HuH-7.5 (cell line): ENCODE measurements at places on chromosomes 3 and 15.

DNA sequence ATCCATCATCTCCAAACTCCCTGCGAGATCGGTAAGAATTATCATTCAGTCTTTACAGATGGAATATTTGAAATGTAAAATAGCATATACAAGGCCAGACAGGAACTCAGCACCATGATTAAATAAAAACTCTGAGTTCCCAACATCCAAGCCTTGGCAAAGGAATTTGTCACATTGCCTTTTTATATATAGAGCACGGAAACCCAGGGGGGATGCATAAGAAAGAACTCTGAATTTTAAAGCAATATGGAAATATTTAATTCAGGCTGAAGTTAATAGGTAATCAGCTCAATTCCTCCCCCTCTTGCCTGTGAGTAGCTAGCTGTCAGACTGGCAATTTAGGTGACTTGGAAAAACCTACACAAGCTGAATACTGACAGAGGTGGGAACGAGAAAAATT lies 217.9 kb upstream of the KCNMB2 start:
- DNase-seq, result no peak

DNA sequence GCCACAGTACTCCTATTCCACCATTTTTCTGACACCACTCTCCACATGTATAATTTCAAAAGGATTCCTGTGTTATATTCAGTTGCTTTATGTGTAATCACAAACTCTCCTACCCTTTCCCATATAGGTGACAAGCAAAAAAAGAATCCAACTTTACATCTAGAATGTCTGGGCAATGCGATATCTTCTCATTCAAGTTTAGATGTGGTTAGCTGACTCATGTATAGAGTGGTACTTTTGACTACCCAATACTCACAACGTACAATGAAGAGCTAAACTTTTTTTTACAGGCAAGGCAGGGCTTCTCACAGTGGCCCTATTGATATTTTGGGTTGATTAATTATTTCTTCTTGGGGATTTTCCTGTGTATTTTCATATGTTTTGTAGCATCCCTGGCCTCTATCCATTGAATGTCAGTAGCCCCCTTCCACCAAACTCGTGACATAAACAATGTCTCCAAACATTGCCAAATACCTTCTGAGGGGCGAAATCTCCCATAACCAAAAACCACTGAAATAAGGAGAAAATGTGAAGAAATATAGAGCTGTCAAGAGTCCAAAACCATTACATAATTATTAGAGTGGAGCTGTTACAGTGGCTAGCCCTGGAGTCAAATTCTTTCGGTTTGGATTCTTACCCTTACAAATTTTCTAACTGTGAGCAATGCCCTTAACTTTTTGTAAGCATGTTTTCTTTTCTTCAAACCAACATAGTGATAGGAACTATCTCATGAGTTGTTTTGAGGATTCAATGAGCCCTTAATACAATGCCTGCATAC lies 342.6 kb downstream of the NSUN3 start:
- DNase-seq, result no peak

DNA sequence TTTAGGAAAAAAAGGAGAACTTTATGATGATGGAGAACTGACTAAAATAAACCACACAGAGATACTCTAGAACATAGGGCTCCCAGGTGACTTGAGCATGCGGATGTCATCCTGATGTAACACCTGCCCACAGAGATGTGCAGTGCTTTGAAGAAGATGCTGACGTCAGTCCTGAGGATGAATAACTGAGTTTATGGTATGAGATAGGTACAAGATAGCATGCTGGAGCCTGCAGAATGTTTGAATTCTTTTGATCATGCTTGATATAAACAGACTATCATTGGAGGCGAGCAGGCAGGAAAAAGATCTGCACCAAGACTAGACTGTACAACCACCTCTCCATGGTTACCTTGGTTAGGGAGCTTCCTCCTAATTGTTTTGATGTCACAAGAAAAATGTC lies 12.4 kb downstream of the CCR4 start:
- no peak for DNase-seq

DNA sequence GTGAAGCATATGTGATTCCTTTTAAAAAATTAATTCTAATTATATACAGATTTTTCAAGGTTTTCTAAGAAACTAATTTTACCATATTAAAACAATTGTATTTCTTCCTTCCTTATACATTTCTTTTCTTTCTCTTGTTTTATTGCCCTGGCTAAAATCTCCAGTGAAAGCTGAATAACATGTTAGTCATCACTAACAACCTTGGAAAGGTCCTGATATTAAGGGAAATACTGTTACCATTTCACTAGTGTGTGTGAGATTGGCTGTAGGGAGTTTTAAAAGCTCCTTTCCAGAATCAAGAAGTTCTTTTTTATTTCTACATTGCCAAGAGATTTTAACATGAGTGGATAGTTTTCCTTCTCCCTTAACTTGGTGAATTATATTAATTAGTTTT lies 229.7 kb upstream of the EIF1B start:
- DNase-seq, result no peak

GRCh38 chr3:150090006-150090405 lies 119.3 kb upstream of the PFN2 start:
- no peak for DNase-seq

GRCh38 chr3:31176045-31176444 lies 281.6 kb upstream of the GADL1 start:
- DNase-seq, result no peak

GRCh38 chr3:124044956-124045355 lies 53.0 kb upstream of the ROPN1 start:
- no peak for DNase-seq

DNA sequence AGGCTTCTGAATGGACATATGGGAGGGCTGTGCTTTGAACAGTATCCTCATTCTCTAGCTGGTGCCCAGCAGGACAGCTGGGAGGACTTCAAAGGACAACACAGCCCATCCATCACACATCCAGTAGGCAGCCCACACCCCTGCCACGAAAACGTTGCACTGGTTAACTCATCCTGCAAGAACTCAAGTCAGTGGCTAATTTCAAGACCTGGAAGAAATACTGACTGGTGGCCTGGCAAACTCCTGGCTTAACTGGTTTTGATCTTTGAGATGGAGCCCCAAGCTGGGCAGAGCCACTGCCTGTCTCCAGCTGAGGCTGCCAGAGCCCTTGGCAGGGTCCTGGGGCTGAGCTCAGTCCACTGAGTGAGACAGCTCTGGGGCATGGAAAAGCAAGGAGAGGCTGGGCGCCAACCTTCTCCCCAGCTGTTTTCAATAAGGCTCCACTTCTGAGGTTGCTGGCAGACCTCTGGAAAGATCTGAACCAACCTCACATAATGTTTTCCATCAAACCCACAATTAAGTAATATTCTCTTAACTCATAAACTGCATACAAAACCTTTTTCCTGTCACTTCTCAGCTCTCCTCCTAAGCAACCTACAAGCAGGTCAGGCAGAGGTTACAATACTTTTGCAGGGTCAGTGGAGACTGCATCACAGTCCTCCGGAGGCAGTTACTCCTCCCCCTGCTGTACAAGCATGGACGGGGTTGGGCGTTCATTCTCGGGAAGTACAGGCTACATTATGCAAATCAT lies 110.3 kb downstream of the MYLK start:
- DNase-seq, result no peak

GRCh38 chr3:136699271-136699828 lies 52.8 kb downstream of the STAG1 start:
- DNase-seq, result no peak

DNA sequence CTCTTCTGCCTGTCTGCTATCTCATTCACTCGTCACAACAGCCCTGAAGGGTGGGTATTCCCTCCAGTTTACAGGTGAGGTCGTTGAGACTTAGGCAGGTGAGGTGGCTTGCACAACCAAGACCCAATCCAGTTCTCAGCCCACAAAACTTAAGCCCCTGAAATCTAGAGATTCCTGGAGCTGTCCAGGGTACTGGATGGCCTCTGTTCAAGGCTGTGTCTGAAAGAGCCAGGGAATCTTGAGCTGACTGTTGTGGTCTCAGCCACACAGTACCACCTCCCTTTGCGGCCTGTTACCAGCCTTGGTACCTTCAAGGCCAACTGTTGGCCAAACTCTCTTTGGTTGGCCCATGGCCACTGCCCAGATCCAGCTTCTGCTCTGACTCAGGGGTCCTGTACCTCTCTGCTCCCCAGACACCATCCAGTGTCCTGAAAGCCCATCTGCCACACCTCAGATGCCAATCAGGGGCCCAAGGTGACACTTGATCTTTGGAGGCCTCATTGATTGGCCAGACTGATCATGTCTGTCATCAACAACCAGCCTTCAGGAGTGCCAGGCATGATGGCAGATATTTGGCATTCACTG lies 10.9 kb upstream of the FAM107A start:
- DNase-seq, result peak; percentile 24

- DNase-seq, result no peak
These were observed 341 bp downstream of the HEXA start for GRCh38 chr15:72375501-72375845.

- DNase-seq, result no peak
These were observed 625.5 kb downstream of the NAALADL2 start for GRCh38 chr3:175484666-175485065.

DNA sequence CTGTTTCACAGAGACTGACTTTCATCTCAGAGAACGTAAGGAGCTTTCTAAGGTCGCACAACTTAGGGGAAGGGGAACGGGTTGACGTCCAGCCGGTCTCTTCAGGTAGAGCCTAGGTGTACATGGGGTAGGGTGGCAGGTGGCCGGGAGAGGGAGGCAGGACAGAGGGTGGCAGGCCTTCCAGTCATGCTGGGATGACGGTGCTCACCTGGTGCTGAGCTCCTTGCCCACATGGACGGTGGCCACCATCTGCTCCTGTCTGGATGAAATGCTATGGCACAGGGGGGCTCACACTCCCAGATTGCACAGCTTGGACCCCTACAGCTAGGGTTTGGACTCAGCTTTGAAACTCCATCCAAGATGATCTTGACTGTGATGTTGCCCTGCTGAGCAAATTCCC lies 144.5 kb downstream of the ATP10A start:
- no peak for DNase-seq

GRCh38 chr3:74106925-74107324 lies 482.2 kb upstream of the PDZRN3 start:
- no peak for DNase-seq

GRCh38 chr3:178645503-178645902 lies 109.3 kb downstream of the KCNMB2 start:
- no peak for DNase-seq

DNA sequence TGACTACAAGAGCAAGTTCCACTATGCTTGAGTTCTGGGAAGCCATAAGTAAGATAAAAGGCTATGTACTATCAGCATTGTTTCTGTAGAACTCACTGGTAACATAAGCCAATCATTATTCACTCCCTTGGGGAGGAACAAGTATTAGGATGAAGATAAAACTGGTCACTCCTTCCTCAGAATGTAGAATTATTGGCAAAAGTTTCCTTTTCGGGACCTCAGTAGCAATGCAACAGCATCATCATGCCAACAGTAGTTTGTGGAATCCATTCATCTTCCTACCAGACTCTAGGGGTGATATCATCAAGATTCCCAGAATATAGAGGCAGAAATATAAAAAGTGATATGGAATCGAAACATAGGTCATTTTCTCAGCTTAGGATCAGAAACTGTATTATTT lies 209.5 kb downstream of the PLOD2 start:
- DNase-seq, result no peak

DNA sequence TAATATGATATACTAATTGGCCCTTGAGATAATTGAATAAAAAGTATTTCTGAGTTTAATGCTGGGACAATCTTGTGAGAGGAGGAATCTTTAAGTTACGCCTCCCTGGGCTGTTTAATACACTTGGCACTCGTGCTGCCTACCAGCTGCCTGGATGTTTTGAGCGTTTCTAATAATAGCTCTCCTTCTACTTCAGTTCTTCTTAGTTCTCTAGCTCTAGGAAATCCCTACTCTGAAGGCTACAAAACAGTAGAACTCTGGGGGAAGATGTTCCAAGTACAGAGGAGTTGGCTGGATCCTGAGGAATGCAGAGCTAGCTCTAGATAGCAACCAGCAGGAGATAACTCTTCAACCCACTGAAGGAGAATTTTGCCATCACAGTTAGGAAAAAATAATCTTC lies 3.5 kb downstream of the NAALADL2 start:
- DNase-seq, result no peak

DNA sequence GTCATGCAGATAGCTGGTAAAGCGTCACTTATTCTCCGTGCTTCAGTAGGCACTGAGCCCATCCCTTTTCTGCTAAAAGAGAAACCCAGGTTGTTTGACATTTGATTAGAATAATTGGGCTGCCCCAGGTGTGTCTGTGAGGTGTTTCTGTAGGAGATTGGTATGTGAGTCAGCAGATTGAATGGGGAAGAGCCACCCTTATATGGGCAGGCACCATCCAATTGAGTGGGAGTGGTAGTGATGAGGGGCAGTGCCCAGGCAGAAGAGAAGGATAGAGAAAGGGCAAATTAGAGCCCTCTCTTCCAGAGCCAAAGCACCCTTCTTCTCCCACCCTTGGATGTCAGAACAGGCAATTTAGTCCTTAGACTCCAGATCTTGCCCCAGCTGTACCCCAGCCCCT lies 384.3 kb upstream of the GBE1 start:
- DNase-seq, result no peak

GRCh38 chr3:13377021-13377420 lies 43.1 kb downstream of the NUP210 start:
- no peak for DNase-seq

- no peak for DNase-seq
These were observed 6.7 kb upstream of the FETUB start for GRCh38 chr3:186633481-186633880.

DNA sequence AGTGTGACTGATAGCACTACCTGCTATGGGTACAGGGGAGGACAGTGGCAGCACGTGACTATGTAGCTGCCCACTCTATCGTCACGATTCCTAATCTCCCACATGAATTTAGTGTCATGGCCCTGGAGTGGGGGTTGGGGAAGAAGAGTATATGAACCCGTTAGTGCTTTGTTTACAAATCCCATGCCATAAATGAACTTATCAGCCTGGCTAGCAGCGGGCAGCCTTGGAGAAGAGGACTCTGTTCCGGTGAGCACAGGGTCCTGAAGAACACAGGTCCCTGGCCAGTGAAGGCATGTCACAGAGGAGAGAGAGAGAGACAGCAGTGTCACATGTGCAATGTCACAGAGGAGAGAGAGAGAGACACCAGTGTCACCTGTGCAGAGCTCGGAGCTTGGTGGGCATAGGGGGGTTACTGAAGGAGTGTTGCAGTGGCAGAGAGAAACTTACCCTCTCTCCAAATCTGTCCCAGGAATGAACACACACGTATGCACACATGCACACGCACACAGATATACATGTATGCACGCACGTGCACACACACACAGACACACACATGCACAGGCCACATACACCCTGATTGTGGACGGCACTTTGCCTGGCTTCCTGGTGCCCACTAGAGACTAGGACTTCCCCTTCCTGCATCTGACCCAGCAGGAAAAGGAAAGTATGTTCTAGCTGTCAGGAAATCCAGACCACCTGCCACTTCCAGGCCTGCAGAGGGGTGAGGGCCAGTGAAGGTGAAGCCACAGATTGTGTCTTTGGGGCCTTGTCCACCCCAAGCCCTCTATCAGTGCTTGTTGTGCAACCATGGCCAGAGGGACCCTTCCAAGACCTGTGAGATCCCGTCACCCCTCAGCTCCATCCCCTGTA lies 26.3 kb downstream of the ITGA11 start:
- DNase-seq, result no peak

GRCh38 chr15:51601801-51602200 lies 20.8 kb downstream of the DMXL2 start:
- DNase-seq, result no peak

- no peak for DNase-seq
These were observed 274.4 kb downstream of the TLE3 start for GRCh38 chr15:69823223-69823907.
